ENCODE measurements at places on chromosomes 16 and 17.

DNA sequence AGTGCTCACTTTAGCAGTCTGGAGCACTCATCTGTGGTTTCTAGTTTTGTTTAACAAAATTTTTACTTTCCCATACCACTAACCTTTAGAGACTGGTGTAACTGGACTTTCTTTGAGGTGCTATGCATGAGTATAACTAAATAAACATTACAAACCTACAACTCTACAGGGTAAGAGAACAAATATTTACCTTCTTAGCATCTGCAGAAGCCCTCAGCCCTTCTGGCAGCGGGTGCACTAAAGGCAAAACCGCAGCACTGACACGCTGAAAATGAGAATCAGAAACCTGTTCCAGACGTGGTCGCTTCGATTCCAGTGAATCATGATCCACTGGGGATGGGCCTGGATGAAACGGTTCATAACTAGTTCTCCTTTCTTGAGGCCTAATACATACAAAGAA, 43.7 kb downstream of the NCOR1 start:
- DNase-seq = peak; percentile 24

DNA sequence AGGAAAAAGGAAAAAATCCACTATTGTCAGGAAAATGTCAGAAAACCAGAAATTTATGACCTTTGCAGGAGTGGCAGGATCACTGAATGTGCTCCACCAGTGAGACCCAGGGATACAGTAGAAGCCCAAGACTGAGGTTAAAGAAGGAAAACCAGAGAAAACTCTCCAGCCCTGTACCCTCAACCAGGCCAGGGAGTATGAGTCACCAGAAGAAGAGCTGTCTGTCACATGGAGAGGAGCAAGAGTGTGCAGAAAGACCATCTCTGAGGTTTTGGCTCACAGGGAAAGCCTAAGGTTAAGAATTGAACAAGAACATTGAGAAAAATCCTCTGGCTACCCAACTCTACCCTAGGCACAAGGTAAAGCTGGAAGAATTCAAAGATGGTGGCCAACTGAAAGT, 47.6 kb upstream of the MON1B start:
- DNase-seq = no peak

DNA sequence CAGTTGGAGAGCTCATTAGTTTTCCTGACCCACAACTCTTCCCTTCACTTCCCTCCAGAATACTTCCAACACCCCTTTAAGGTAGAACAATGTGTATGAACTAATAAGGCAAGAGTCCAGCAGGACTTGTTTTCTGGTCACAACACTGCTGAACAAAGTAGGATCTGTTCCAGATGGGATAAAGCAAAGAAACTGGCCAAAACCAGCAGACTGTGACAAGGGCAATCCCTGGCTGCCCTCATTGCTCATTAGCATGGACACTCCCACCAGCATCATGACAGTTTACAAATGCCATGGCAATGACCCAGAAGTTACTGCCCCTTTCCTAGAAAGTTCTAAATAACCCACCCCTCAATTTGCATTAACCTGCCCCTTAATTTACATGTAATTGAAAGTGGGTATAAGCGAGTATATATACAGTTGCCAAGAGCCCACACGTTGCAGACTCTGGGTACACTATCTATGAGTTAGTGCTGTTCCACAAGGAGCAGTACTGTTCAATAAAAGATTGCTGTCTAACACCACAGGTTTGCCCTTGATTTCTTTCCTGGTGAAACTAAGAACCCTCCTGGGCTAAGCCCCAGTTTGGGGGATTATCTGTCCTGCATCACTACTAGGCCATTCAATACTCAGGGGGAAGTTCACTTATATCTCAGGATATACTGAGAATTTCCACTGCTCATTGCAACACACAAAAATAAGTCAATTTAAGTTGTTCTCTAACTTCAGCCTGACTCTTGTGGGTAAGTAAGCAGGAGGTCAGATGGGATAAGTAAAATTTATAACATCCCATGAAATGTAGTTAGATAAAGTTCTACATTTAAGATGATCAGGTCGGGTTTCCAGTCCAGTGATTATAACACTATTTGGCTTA, 82.3 kb downstream of the SSH2 start:
- DNase-seq = no peak

DNA sequence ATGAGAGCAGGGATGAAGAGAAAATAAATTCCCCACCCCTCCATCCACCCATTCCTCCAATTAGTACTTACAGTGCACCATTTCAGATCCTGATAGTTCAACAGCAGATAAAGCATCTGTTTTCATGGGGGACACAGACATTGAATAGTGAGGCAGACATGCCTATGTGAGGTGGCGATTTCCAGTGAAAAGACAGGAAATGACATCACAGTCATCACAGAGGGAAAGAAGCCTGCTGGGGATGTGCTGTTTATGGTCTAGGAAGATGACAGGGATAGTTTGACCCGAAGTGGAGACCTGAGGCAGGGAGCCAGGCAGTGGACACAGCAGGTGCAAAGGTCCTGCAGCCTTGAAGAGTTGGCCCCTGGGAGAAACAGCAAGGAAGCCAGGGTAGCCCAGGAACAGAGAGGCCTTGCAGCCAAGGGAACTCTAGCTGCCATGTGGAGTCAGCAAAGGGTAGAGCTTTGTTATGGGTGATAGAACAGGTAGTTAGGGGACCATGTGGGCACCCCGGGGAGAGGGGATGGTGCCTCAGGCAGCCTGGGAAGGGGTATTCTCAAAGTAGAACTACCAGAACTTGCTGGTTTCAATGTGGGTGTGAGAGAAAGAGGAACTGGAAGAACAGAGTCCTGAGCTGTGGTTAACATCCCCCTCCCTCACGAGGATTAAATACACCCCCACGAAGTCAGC, 256.6 kb downstream of the CPPED1 start:
- DNase-seq = no peak

- DNase-seq = no peak
Measured at GRCh38 chr16:52705122-52705521, 158.2 kb upstream of the TOX3 start.

- no peak for DNase-seq
Measured at GRCh38 chr16:78659668-78660217, 560.3 kb downstream of the WWOX start.

DNA sequence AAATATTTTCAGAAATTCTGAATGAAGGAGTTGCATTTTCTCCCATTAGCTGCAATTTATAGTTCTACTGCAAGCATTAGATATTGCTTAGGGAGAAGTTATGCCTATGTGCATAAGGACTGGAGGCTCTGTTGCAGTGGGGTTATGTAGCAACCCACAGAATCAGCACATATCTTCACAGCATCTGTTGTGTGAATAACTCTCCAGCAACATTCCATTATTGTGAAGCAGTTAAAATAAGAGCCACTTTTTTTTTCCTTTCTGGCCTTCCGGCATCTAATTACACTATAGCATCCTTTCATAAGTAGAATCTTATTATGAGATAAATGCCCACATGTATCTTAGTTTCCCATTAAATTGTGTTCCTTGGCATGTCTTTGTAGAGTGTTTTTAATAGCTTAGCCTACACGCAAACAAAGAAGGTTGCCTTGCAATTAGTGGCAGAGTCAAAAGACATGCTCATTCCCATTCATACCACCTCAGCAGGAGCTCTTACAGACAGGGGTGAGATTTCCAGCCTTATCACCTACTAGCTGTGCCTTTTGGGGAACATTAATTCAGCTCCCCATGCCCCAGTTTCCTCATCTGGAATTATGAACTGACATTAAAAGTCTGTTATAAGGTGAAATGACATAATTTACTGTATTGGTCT, 596.0 kb upstream of the GOT2 start:
- no peak for DNase-seq

DNA sequence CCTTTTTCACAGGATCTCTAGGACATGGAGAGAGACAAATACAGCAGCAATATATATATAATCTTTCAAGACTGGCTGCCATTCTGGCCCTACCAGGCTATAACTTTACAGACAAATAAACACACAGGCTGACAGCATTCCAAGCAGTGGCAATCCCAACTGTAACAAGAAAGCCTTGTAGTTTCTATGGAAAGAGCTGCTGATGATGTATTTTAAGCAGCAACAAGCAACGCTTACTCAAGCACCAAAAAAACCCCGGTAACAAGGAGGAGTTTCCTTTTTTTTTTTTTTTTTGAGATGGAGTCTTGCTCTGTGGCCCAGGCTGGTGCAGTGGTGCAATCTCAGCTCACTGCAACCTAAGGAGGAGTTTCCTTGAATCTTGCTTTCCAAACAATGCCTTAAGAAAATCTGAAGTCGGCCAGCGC, 23.2 kb downstream of the LSM12 start:
- no peak for DNase-seq

All from NCI-H187 treated with DMSO at 0.1 percent for 48 hours (cell line).